ENCODE measurements at places on chromosomes 3 and 15. TPM values are rescaled to one million over a fixed set of nuclear protein-coding genes. Genes with fewer than 3 reads are reported as not detected.
A peak's percentile ranks its signal among the peaks of the same experiment; 100 is the strongest.

DNA sequence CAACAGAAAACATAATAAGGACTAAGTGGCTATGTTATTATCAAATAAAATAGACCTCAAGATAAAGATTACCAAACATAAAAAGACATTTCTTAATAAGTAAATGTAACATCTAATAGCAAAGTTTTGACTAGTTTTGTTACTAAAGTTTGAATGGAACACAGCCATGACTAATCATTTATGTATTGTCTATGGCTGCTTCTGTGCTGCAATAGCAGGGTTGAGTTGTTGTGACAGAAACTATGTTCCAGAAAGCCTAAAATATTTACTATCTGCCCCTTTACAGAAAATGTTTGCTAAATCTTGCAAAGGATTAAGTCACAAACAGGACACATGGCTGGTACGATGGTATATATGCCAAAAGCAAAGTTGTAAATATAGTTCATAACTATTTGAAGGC lies 37.9 kb upstream of the MYH15 start:
- DNase-seq = no peak

GRCh38 chr3:4063916-4064574 lies 239.1 kb upstream of the SETMAR start:
- no peak for DNase-seq

DNA sequence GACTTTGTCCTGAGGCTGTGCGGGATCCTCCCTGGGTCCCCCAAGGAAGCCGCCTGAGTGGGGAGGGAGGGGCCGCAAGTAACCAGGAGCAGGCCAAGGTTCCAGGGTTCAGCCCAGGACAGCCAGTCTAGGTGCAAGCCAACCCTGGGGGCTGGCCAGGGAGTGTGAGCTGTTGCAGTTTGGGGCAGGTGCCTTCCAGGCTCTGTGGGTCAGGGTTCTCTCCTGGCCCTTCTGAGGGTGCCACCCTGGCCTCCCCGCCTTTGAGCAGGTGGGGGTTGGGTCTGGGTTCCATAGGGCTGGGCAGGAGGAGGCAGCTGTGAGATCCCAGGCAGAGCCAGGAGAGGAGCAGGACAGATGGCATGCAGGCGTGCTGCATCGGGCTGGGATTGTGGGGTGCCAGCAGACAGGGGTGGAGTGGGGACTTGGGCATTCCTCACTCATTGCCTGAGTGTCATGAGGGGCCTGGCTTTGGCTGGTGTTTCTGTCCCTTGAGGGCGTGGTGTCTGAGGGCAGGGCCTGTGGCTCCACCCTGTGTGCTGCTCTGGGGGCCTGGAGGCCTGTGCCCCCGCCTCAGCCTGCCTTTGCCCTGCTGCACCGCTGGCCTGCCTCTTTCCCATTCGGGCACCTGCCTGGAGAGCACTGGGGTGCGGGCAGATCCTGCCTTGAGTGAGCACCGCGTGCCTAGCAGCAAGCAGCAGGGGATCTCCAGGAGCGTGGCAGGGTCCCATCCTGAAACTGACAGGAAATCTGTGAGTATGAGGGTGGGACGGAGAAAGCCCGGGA lies 18.4 kb downstream of the KLF13 start:
- DNase-seq = peak; percentile 76

Gene CNOT10
- 12.5 TPM for total RNA-seq

Gene TMEM158
- total RNA-seq = 0.48 TPM

Gene FEZF2
- total RNA-seq = not detected

All from Right ventricle myocardium superior (tissue), 1 donor.